ENCODE measurements at places on chromosomes 11 and 22.

DNA sequence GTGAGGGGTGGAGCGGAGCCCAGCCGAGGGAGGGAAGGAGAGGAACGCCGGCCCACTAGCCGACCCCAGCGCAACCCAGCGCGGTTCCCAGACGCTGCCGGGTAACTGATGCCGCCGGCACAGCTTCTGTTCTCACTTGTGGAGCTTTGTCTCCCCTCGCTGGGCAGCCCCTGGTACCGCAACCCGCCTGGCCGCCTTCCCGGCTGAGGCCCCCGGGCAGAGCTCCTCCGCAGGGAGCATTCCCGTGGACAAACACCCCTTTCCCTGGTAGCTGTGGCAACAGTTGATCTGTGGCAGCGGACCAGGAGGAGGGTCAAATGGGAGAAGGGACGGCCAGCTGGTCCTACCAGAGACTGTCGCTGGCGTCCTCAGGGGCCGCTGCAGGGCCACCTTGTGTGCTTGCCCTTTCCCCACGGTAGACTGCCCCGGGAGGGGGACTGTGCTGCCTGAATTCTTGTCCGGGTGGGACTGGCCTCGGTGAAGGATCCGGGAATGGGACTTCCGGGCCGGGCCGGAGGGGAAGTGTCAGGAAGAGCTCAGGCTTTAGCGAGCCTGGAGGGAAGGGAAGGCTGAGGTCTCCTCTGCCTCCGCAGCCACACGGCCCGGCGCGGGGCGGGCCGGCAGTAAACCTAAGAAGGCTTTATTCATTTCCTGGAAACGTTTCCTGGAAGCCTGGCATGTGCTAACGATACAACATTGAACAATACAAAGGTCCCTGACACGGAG, 468.0 kb downstream of the OPCML start:
- peak; percentile 25 for DNase-seq

DNA sequence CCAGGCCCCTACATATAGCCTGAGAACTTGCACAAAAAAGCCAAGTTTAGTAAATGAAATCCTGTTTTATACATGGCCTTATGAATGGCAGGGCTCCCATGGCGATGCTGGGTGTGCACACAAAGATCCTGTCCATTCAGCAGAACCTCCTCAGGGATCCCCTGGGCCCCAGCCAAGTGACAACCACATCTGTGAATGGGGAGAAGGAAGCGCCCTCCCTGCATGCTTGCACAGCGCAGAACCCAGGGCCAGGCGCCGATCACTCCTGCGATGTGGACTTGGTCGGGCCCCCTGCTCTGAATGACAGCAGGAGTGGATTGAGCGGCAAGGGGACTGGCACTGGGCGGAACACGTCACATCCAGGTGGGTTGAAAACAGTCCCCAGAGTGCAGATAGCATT, 4.5 kb upstream of the CDC42EP2 start:
- no peak for DNase-seq

DNA sequence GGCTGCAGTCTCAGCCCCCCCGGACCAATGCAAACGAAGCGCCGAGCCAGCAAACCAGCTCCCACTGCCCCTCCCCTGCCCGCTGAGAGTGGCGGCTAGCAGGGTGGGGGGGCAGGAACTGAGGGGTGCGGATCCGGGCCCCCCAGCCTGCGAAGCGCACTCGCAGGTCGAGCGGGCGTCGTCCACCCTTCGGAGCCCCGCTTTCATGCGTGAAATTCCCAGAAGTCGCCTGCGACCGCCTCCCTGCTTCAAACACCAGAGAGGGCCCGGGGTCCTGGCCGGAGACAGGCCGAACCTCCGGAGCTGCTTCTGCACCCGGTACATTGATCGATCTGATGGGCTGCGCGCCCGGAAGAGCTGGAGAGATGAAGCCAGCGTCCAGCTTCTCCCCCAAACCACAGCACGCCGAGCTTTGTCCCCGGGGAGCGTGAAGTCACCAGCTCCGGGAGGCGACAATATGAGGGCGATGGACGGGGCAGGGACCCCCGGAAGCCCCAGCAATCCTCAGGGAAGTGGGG, 646 bp upstream of the PATZ1 start:
- no peak for DNase-seq

GRCh38 chr11:10657308-10658271, 36.0 kb downstream of the IRAG1 start:
- DNase-seq = no peak

GRCh38 chr11:1750481-1750839, at the start of gene IFITM10:
TSS of gene IFITM10 (minus strand) at chr11:1750595. CDS start at chr11:1750442, 153 bp downstream.
- no peak for DNase-seq

GRCh38 chr11:82631722-82632630, 101.7 kb downstream of the FAM181B start:
- no peak for DNase-seq

- no peak for DNase-seq
Observed at GRCh38 chr22:34917239-34917638, 148.7 kb upstream of the ISX start.

GRCh38 chr11:46526216-46527215, 67.3 kb downstream of the AMBRA1 start:
- DNase-seq = no peak

DNA sequence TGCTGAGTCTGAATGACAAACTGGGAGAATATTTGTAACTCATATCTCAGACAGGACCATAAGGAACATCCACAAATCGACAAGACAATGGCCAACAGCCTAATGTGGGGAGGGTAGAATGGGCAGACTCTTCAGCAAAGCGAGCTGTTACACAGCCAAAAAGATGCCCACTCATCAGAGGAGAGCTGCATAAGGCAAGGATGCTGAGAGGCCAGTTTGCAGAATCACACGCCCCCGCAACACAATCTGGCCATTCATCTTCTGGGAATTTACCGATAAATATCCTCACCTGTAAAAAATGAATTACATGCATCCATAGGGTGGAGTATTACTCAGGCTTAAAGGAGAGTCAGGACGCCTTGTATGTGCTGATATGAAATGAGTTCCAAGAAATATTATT, 57.5 kb upstream of the SLC22A12 start:
- DNase-seq = no peak

- DNase-seq = no peak
Observed at GRCh38 chr11:73141031-73141308, 1.1 kb downstream of the FCHSD2 start.

DNA sequence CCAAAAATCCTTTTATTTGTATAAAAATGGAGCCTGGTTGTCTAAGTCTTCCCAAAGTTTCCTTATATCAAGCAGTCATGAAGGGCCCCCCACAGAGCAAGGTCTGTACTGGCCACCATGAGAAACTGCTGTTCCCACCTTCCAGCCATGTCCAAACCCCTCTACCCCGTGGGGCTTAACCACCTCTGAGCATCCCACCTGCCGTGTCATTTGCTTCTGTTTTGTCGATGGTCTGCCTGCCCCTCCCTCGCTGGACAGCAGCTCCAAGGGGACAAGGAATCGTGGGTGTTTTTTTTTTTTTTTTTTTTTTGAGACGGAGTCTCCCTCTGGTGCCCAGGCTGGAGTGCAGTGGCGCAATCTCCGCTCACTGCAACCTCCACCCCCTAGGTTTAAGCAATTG, 11.1 kb upstream of the ANO1 start:
- no peak for DNase-seq

- no peak for DNase-seq
Observed at GRCh38 chr11:120441592-120441991, 70.0 kb upstream of the GRIK4 start.

DNA sequence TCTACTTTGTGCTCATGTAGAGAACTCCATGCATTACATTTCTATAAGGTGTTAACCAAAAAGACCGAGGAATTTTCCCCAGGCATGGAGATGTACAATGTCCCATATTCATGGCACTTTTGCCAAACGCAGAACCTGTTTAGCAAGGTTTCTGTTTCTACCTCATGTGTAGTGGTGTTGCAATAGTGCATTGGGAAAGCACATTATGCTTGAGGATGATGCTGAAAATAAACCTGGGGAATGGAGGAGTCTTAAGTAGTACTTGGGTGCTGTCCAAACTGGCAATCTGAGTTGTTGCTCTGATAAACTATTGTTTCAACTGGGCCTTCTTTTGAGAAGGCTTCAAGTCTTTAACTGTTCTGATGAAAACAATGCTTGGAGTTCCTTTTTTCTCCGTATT, 11.5 kb upstream of the MUC15 start:
- no peak for DNase-seq

DNA sequence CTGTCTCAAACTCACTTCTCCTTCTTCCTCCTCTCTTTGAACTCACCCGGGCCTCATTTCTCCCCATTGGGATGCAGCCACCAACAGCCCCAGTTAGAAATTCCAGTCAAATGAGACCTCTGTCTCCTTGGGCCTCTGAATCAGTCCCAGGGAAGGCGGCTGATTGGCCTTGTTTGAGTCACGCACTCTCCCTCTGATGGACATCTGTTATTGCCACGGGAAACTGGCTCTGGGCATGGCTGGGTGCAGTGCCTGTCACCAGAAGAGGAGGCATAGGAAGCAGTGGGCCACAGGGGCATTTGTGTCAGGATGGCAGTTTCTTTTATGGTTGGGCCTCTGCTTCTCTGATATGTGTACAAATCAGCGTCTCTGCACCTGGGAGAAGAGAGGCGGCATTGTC, 9.6 kb upstream of the WNT11 start:
- no peak for DNase-seq

- DNase-seq = no peak
Observed at GRCh38 chr11:62559204-62559603, 12.6 kb upstream of the AHNAK start.

GRCh38 chr11:116577273-116577672, 195.5 kb downstream of the BUD13 start:
- no peak for DNase-seq

DNA sequence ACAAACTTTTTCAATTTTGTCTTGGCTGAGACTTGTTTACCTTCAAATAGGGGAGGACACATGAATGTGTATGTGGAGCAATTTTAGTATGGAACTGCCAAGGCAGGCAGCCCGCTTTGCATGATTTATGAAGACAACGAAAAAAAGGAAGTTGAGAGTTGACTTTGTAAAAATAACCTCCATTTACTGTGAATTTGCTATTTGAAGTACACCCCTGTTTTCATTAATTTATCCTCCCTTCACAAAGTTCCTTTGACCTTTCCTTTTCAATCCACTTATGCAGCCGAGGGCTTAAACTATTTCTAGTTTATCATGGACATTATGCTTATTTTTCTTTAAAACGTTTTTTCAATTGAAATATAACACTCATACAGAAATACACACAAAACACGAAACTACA, 369.6 kb upstream of the CADM1 start:
- no peak for DNase-seq

GRCh38 chr11:65937766-65938165, 7.5 kb upstream of the TSGA10IP start:
- DNase-seq = no peak

GRCh38 chr11:87722756-87723565, 452.3 kb downstream of the RAB38 start:
- no peak for DNase-seq

- no peak for DNase-seq
Observed at GRCh38 chr11:88814076-88814475, 251.7 kb downstream of the GRM5 start.

- peak; percentile 37 for DNase-seq
Observed at GRCh38 chr22:47381240-47381639, 618.8 kb downstream of the TBC1D22A start.

DNA sequence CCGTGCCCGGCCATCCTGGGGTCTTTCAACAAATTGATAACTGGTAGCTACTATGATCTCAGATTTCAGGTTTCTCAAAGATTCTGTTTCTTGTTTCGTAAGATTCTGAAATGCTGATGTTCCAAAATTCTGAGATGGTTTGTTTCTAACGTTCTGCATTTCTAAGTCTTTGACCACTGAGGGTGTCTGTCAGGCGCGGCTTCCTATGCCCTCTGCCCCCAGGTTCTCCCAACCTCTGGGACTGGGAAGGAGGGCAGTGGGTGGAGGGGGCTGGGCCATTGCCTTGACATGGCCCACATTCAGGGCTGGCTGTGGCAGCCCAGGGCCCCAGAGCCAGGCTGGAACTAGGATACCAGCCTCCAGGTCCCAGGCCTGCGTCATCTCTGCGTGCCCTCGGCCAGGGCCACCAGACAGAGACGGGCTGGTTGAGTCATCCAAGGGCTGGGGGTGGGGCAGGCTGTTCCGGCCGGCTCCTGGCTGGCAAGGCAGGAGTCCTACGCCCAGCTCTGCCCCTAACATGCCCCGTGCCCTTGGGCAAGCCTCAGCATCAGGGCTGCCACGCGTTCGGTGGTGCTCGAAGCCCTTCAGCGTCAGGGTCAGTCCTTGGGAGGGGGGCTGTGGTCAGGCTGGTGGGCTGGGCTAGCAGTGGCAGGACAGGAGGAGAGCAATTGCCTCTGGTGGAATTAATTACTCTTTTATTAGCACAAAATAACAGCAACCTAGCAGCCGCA, 5.2 kb downstream of the TMEM134 start:
- peak; percentile 83 for DNase-seq

DNA sequence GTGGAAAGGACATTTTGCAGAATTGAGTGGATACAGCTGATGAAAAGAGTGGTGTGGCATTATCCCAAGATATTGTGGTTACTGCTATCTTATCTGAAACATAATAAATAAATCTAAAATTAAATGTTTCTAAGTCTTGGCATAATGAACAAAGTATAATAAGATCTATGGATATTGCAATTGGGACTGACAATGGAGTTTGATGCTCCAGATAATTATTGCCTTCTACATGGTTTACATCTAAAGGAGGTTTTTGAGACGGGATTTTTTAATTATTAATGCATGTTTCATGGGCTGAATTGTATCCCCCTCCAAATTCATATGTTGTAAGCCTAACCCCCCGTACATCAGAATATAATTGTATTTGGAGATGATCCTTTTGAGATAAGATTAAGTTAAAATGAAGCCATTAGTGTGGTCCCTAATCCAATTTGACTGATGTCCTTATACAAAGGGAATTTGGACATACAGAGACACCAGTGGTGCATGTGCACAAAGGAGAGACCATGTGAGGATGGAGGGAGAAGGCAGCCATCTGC, 198.5 kb downstream of the MSANTD4 start:
- no peak for DNase-seq

GRCh38 chr11:3903207-3903896, 47.9 kb downstream of the STIM1 start:
- DNase-seq = peak; percentile 43

GRCh38 chr22:40281717-40282116, 64.6 kb upstream of the ADSL start:
- DNase-seq = peak; percentile 64

- DNase-seq = peak; percentile 41
Observed at GRCh38 chr22:44540756-44541670, 43.0 kb upstream of the RTL6 start.

- no peak for DNase-seq
Observed at GRCh38 chr22:29194184-29194583, 11.5 kb upstream of the EMID1 start.

- DNase-seq = no peak
Observed at GRCh38 chr11:19912958-19913892, 200.6 kb downstream of the NAV2 start.

DNA sequence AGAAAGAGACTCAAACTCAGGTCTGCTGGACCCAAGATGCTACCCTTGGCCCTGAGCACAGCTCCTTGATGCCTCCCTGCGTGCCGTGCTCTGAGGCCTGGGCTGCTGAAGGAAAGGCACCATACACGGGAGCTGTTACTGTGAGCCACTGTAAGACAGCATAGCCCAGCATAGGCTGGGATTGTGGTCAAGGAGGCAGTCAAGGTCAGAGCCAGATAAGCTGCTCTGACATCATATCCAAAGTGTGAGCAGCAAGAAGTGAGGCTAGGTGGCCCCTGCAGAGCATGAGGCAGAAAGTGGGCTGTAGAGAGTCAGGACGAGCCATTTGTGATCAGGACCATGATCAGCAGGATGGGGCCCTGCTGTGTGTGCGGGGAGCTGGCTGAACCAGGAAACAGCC, 7.7 kb downstream of the SLC22A8 start:
- no peak for DNase-seq
